ENCODE measurements at places on chromosomes 5 and 9.
A peak's percentile ranks its signal among the peaks of the same experiment; 100 is the strongest.

GRCh38 chr9:37374892-37375291, 47.6 kb upstream of the GRHPR start:
- no peak for DNase-seq

- DNase-seq: no peak
Observed at GRCh38 chr9:33295571-33295970, 5.3 kb downstream of the NFX1 start.

- no peak for DNase-seq
Observed at GRCh38 chr5:69113851-69114250, 20.0 kb downstream of the SLC30A5 start.

GRCh38 chr5:14373685-14374084, 207.9 kb upstream of the OTULINL start:
- no peak for DNase-seq

- DNase-seq: no peak
Observed at GRCh38 chr5:81486711-81487110, 92.8 kb upstream of the ACOT12 start.

DNA sequence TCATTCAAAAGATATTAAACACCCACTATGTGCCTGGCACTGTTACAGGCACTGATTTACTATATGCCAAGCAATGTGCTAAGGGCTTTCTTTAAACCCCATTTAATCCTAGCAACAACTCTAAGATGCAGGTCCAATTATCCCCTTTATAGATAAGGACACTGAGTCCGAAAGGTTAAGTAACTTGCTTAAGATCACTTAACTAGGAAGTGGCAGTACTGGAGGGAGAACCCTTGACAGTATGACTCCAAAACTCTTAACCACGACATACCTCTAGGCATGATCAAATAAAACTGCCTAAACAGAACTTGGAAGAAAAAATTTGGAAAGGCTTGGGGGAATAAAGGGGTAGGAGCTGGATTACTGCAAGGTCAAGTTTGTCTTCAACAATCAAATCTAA, 1.7 kb downstream of the RAB14 start:
- DNase-seq: no peak

- no peak for DNase-seq
Observed at GRCh38 chr5:164153469-164154172, 648.2 kb downstream of the MAT2B start.

GRCh38 chr9:35549441-35549840, 55.6 kb upstream of the TESK1 start:
- DNase-seq: no peak

DNA sequence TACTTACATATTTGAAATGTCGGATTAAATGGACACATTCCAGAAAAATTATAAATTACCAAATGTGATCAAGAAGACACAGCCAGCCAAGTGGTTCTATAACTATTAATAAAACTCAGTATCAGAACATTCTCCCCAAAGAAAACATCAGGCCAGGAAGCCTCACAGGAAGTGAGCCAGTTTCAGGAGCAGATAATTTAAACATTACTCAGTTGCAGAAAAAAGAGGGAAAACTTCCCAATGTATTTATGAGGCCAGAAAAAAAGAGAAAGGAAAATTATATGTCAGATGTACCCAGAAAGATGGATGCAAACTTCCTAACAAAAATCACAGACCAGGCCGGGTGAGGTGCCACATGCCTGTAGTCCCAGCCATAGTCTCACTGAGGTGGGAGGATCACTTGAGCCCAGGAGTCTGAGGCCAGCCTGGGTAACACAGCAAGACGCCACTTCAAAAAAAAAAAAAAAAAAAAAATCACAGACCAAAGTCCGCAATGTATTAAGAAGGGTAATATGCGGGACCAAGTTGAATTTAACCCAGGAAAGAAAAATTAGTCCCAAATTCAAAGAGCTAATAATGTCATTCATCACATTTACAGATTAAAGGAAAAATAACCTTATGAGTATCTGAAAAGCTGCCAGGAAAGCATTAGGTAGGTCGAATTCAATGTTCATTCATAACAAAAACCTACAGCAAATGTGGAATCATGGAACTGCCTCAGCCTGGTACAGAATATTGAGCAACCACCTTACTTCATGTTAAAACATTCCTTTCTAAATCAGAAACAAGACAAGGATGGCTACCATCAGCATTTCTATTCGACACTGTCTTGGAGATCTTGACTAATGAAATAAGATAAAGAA, 37.2 kb upstream of the NRARP start:
- DNase-seq: no peak

GRCh38 chr5:43601454-43602260, 1.3 kb upstream of the NNT start:
- no peak for DNase-seq

DNA sequence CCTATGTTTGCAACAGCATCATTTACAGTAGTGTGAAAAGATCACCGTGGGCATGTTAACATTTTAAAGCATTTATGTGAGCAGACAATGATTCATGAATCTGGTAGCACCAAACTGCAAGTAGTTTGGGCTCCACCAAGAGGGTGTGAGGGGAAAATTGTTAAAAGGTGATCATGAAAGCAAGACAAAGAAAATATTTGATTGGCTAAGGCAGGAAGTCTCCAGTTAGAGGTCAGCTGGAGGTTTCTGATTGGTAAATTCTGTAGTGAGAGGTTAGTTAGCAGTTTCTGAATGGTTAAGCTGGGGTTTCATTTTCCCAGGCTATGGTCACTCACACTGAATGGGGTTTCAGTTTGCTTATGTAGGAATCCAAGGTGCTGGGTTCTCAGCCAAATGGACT, 13.5 kb upstream of the DRD1 start:
- no peak for DNase-seq

DNA sequence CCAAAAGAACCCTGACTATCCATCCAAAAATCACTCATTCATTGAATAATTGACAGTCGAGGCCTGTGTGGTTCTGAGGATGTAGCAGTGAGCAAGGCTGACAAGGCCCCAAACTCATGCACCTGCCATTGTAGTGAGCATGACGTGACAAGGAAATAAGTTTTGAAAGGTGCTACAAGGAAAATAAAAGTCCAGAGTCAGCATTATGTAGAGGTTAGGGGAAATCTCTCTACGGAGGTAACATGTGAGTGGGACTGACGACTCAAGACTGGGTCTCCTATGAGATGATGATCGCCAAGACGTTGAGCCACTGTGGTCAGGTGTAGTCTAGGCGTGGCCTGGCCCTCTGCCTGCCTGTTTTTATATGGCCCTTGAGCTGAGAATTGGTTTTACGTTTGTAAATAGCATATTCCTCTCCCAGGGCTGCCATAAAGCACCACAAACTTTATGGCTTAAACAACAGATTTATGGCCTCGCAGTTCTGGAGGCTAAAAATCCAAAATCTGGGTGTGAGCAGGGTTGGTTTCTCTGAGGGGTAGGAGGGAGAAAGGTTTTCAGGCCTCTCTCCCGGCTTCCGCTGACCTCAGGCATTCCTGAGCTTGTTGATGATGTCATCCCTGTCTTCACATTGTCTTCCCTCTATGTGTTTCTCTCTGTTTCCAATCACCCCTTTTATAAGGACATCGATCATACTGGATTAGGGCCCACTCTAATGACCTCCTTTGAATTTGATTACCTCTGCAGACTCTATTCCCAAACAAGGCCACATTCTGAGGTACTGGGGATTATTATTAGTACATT, 206.4 kb upstream of the EGFLAM start:
- DNase-seq: no peak

DNA sequence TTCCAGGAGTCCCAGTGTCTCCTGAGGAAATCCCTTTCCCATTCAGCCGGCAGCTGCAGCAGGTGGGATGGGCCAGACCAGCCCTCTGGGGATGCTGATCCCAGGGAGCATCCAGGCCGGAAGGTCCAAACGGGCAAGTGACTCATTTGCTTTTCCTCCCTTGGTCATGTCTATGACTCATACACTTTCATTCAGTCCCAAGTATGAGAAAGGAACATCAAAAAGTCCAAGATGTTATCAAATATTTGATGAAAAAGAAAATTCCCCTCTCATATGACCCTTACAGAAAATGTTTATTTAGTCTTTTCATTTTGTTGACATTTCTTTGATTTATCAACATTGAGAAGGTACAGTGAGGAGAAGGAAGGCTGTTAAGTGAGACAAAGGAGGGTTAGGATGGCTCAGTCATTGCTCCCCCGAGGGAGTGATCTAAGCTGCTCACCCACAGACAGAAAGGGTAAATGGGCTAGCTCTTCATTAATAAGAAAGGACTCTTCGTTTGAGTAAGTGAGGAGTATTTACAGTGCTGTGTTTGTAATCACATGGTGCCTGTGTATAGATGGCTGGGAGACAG, 117.6 kb upstream of the ANKRD55 start:
- peak; percentile 74 for DNase-seq

Data from Panc1 (cell line).